ENCODE measurements at places on chromosomes 2 and 18.

- DNase-seq = no peak
Measured at GRCh38 chr2:19774805-19775176, 127.0 kb downstream of the TTC32 start.

GRCh38 chr2:211453311-211453887 is 897.0 kb downstream of the CPS1 start:
- no peak for DNase-seq

- DNase-seq = no peak
Measured at GRCh38 chr18:48597671-48598070, 58.8 kb downstream of the CTIF start.

- DNase-seq = no peak
Measured at GRCh38 chr2:215625207-215625606, 189.3 kb upstream of the FN1 start.
